ENCODE measurements at places on chromosomes 2 and 18.

- DNase-seq = no peak
Measured at GRCh38 chr2:1550076-1550475, 136.8 kb downstream of the TPO start.

GRCh38 chr2:176383836-176384442 is 114.7 kb downstream of the MTX2 start:
- DNase-seq = no peak

DNA sequence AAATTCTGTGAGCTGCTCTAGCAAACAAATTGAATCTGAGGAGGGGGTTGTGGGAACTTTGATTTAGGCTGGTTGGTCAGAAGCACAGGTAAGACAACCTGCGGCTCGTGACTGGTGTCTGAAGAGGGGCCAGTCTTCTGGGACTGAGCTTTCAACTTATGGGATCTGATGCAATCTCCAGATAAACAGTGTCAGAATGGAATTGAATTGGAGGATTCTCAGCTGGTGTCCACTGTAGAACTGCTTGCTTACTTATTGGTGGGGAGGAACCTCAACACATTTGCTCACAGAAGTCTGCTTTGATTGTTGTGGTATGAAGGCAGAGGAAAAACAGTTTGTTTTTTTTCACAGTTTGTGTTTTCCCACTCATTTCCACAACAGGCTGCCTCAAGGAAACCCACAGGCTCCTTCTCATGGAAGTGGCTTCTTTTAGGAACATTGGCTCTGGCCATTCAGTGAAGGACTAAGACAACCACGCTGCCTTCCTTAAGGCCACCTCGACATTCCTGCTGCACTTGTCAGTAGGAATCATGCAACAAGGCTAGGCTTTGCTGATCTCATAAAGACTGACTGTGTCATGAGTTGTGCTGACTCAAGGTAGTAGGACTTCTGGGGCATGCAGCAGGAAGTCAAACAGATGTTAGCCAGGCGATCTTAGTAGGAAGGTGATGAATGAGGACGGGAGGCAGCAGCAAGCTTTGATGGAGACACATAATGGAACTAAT is 104.7 kb downstream of the TSN start:
- DNase-seq = no peak

GRCh38 chr2:72781480-72781879 is 44.4 kb downstream of the EXOC6B start:
- no peak for DNase-seq

DNA sequence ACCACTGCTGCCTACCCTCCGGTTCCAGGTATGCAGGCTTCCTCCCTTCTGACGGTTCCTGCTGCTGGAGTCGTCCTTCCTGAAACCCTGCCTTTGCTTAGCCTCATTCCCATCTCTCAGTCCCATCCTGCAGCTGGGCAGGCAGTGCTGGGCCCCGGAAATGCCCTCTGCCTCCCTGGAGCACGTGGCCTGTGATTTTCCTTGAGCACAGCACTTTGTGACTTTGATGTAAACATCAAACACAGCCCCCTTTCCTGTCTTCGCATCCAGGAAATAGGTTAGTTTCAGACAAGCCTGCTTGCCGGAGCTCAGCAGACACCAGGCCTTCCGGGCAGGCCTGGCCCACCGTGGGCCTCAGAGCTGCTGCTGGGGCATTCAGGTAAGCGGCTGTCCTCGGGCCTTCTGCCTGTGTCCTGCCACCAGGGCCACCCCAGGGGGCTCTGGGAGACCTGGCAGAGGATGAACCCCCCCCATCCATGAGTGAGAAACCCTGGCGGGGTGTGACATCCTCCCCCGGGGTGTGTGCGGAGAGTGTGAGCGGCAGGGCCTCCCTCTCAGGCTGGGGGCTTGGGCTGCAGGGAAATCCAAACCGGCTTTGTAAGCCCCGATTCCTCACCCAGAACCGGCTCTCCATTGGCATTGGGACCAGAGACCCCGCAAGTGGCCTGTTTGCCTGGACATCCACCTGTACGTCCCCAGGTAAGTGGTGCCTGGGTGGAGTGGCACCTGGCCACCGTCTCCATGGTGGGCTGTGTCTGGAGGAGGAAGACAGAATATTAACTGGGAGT is at the start of gene ZAP70:
TSS of gene ZAP70 (plus strand) at position 281 of the 788 bp plus-strand sequence. CDS start 10,461 bp downstream, outside the sequence.
- DNase-seq = no peak

All from neural crest cell (in vitro differentiated cells).